ENCODE measurements at places on chromosomes 12 and 14.

DNA sequence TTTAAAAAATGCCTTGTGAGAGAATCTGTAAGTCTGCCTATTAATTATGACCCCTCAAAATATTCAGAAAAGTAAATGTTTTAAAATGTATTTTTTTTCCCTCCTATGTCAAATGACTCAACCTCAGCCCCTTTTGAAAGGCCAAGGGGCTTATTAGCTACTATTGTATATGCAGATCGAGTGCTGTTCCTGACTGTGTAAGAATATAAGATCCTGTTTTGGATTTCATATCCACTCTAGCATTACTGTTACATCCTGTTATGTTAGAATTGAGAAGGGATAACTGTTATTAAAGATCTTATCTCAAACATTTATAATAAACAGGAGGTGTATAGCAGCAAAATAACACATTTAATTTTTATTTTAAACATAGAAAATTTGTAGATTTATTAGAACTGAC lies 46.6 kb upstream of the TPH2 start:
- no peak for DNase-seq

- peak; percentile 34 for DNase-seq
Measured at GRCh38 chr12:117538032-117538690, 176.7 kb upstream of the NOS1 start.

GRCh38 chr12:111467092-111467856 lies 61.6 kb downstream of the SH2B3 start:
- DNase-seq, result no peak

DNA sequence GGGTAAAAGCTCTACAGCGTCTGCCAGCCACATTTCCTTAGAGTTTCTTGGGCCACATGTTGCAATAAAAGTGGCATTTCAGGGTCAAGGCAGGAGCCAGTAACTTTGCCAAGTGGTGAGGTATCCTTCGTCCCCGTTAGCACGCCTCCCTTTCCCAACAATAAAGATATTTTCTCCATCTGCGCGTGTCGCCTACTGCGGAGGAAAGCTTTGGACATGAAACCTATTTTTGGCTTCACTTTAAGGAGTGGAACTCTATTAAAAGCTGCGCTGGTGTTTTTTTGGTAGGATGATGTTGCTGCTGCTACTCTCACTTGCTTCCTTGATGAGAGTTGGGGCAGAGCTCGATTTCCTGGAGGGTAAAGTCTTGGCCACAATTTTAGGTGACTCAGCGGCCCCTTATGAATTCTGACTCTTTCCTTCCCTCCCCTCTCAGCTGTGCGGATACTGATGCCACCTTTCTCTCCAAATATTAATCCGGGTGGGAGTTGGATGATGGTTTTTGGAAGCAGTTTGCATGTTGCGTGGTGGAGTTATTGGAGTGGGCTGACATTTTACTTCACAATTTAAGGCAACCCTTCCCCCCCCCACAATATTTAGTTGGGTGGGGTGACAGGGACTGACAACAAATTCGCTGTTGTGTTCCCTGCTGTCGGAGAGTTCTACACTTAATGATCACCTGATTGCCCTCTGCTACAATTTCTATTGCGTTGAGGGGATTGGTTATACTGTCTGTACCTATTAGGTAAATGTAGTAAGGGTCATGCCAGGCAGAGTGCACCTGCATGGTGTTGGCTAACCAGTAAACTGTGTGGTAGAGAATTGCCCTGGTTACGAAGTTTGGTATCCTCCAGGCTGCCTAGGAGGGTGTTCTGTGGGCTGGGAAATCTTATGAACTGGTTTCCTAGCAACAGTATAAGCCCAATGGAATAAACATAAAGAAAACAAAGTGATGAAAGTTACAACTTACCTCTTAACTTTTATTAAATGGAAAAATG lies 1.1 kb downstream of the CCDC91 start:
- DNase-seq, result peak; percentile 81

DNA sequence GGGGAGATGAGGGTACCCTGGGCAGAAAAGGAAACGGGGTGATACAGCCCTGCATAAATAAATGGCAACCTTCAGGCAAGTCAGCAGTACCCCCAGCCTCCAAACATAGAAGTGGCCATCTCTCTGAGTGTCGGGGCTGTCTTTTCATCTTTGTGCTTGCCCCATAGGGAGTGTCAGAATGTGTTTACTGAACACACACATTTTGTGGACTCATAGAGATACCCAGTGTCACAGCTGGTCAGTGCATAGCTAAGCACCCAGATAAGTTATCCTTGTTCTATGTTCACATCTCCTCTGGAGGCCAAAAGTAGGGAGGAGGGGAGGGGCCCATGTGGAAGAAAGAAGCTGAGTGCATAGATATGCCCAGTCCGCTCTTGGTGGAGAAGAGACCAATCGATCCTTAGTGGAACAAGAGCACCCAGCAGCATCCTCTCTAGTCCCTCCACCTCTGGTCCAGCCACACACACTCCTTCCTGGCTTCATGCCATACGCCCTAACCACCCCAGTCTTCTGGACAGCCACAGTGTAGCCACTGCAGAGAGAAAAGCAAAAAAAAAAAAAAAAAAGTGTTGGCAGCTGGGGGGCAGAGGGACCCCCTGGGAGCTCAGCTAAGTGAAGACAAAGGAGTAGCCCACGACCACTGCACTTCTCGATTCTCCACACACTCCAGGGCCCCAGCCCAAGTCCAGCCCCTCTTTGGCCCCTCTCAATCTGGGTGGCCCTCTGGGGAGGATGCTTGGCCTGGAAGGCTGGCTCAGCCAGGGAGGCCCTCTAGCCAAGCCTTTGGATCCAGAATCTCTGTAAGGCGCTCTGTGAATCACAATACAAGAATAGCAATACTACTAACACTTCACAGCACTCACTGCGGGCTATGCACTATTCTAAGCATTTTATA lies 2.6 kb downstream of the ITGA7 start:
- DNase-seq, result no peak

DNA sequence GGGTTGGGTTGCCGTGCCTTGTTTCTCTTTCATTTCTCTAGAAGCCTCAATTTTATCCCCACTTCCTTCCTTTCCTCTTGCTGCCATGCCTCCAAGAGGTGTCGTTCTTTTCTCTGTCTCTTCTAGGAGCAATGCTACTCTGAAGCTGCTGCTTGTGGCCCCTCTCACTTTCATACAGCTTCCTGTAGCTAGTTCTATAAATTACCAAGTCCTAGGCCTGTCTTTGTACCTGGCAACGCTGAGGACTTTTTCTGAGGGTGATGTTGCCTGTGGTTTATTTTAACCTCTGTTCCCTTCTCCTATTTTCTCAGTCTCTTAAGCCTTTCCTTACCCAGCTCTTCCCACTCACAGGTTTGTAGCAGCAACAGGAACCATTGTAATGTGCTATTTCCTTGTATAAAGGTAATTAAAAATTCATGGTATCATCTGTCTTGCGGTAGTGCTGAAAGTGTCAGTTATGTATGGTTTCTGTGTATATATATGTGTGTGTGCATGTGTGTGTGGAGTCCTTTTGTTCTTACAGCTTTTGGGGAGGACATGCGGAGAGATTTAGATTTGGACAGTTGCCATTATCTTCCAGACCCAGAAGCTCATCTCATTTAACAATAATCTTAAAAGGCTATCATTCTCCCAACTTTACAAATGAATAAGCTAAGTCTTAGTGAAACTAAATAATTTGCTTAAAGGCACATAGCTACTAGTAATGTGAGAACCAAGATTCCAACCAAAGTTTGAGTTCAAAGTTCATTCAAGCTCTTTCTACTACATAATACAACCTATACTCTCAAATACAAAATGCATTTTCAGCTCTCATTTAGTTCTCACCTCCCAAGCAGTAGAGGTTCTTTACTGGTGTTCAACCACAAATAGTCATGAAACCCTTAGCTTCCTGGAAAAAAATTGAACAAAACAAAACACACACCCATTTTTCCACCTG lies 43.8 kb downstream of the DDHD1 start:
- peak; percentile 57 for DNase-seq

GRCh38 chr12:98416845-98417244 lies 98.5 kb upstream of the TMPO start:
- no peak for DNase-seq

GRCh38 chr12:93153321-93153720 lies 224.2 kb upstream of the EEA1 start:
- peak; percentile 33 for DNase-seq

GRCh38 chr12:65155784-65156183 lies 13.6 kb upstream of the LEMD3 start:
- no peak for DNase-seq

- no peak for DNase-seq
Measured at GRCh38 chr14:26839481-26839880, 241.6 kb upstream of the NOVA1 start.

GRCh38 chr12:13205809-13206559 lies 9.5 kb downstream of the EMP1 start:
- DNase-seq, result peak; percentile 98

GRCh38 chr12:85085066-85085465 lies 48.9 kb downstream of the LRRIQ1 start:
- no peak for DNase-seq

- DNase-seq, result no peak
Measured at GRCh38 chr12:64877363-64878004, 53.0 kb downstream of the TBC1D30 start.

- no peak for DNase-seq
Measured at GRCh38 chr12:9991876-9992275, 7.0 kb downstream of the CLEC1B start.
